ENCODE measurements at places on chromosomes 1 and 21. TPM values are rescaled to one million over a fixed set of nuclear protein-coding genes. Genes with fewer than 3 reads are reported as not detected.

CYYR1 gene
- total RNA-seq: not detected

GNB1 gene
- total RNA-seq: 289 TPM

MAP10 gene
- total RNA-seq: 0.69 TPM

ANXA9 gene
- 0.96 TPM for total RNA-seq

HRNR gene
- total RNA-seq: not detected

DNA sequence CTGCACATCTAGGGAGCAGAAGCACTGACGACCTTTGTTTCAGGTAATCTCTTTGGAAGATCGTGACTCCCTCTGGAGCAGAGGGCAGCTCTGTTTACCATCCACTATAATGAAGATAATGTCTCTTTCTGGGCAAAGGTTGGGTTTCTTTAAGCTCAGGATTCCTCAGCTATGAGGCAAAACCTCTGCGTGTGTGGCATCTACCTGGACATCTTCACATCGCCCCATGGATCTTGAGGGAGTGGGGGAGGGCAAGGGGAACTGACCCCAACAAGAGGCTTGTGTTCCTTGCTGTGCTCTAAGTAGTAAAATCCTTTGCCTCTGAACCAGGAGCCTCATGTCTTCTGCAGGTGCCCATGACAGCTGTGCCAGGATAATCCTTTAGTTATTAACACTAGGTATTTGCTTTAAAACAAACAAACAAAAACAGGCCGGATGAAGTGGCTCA lies 19.6 kb downstream of the SPATA45 start:
- no peak for DNase-seq
- no peaks in the 10 kb centered on the region for H3K4me1 ChIP-seq
- H3K27me3 ChIP-seq: 0 out of 2 replicates have a peak, but pooled peaks cover 4% of the 10 kb centered on the region
- no peaks in the 10 kb centered on the region for H3K36me3 ChIP-seq
- H3K4me3 ChIP-seq: no peak overlapping the region

DNA sequence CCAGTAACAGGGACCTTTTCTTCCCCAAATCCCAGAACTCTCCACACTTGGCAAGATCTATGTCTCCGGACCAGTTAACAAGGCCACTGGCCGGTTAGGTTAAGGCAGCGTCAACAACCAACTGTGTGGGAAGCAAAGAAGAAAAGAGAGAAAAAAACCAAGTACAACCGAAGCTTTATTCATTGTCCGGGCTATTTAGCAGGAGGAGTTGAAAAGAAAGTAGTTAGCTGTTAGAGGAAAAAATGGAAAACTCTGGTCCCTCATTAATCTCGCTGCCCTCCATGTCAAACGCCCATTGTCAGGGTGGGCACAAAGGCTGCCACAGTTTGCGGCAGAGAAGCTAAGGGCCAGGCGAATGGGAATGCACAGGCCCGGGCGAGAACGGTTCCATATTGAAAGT lies 49.3 kb upstream of the GRIK3 start:
- no peaks in the 10 kb centered on the region for H3K4me1 ChIP-seq
- DNase-seq: no peak
- peaks cover 32% of the 10 kb centered on the region for H3K27me3 ChIP-seq
- no peaks in the 10 kb centered on the region for H3K36me3 ChIP-seq
- H3K27ac ChIP-seq: no peak overlapping the region

DNA sequence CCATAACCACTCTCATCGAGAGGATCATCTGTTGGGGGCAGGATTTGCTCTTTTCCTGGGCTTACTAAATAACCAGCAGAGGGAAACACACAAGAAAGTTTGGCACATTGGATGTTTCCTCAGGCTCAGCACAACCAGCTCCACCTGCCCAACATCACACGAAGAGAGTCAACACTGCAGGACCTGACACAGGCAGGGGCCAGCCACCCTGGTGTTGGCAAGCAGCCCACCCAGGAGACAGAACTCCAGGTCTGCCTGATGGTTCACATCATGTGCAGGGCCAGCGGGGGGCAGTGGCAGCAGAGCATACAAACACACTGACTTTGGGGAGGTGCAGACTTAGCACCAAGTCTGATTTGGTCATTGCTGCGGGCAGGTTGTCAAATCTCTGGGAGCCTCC lies 182.3 kb upstream of the GALNT2 start:
- no peak for DNase-seq
- no peak overlapping the region for H3K4me3 ChIP-seq
- no peaks in the 10 kb centered on the region for H3K36me3 ChIP-seq

DNA sequence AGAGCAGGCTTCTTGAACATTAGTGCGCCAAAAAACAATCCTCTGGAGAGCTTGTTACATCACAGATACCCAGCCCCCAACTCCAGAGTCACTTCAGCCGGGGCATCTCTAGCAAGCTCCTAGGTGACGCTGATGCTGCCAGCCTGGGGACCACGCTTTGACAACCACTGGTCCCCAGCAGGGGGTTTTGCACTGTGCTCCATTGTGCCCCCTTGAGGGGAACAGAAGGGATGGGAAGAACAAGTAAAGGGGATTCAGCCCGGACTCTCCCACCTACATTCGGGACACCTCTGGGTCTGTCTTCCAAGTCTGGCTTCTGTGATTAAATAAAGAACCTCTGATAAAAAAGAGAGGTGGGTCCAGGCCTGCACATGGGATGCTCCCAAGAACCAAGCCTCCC lies 60.4 kb downstream of the ATP5PO start:
- peak; percentile 62 for DNase-seq
- no peak overlapping the region for H3K27ac ChIP-seq
- peaks cover 4% of the 10 kb centered on the region for H3K4me1 ChIP-seq
- H3K36me3 ChIP-seq: no peaks in the 10 kb centered on the region
- peaks cover 56% of the 10 kb centered on the region for H3K27me3 ChIP-seq

DNA sequence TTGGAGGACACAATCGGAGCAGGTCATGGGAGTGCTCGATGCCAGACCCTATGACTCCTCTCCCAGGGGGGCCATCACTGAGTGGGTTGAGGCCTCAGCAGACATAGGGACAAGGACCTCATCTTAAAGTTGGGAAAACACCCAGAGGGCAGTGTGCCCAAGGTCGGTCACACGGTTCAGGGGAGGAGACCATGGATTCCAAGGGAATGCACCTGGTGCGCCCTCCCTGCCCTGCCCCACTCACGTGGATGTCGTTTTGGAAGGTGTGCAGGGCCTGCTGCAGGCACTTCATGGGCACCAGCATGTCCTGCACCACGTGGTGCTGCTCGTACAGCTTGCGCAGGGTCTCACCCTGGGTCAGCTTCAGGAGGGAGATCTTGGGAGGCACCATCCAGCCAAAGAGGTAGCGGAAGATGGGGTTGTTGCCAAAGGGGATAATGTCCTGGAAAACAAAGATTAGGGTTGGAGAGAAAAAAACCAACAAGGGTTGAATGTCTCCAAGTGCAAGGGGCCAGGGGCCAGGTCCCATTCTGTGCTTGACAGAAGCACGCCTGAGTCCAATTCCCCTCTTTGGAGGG lies 33.1 kb downstream of the DHCR24 start:
- peaks cover 96% of the 10 kb centered on the region for H3K36me3 ChIP-seq
- no peak overlapping the region for H3K4me3 ChIP-seq
- no peak for DNase-seq
- no peaks in the 10 kb centered on the region for H3K4me1 ChIP-seq
- H3K27me3 ChIP-seq: no peaks in the 10 kb centered on the region
- H3K27ac ChIP-seq: no peak overlapping the region

- H3K27me3 ChIP-seq: peaks cover 5% of the 10 kb centered on the region
- no peak overlapping the region for H3K27ac ChIP-seq
- no peaks in the 10 kb centered on the region for H3K36me3 ChIP-seq
- H3K4me1 ChIP-seq: no peaks in the 10 kb centered on the region
Observed at GRCh38 chr1:169005776-169006175, 100.7 kb upstream of the ATP1B1 start.

DNA sequence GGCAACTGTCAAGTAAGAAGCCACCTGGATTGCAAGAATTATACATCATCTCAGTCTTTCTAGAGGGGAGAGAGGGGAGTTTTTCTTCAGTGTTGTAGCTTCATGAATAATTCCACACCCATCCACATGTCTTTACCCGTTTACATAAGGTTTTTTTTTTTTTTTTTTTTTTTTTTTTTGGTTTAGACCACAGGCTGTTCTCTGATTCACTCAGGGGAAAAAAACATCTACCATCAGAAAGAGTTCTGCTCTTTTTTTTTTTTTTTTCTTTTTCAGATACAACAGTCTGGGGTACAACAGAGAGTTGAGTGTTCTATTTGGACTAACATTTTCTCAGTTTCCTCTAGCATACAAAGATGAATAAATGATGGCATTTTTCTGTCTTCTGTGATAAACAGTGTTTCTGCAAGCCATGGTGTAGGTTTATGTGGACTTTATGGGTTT lies 4.9 kb upstream of the KIF14 start:
- no peak overlapping the region for H3K27ac ChIP-seq
- no peaks in the 10 kb centered on the region for H3K36me3 ChIP-seq
- H3K4me1 ChIP-seq: peaks cover 12% of the 10 kb centered on the region
- no peak overlapping the region for H3K4me3 ChIP-seq
- H3K27me3 ChIP-seq: no peaks in the 10 kb centered on the region

- no peaks in the 10 kb centered on the region for H3K27me3 ChIP-seq
- H3K27ac ChIP-seq: no peak overlapping the region
- H3K4me3 ChIP-seq: no peak overlapping the region
- H3K4me1 ChIP-seq: peaks cover 19% of the 10 kb centered on the region
Observed at GRCh38 chr1:40029608-40030007, 10.9 kb upstream of the CAP1 start.

DNA sequence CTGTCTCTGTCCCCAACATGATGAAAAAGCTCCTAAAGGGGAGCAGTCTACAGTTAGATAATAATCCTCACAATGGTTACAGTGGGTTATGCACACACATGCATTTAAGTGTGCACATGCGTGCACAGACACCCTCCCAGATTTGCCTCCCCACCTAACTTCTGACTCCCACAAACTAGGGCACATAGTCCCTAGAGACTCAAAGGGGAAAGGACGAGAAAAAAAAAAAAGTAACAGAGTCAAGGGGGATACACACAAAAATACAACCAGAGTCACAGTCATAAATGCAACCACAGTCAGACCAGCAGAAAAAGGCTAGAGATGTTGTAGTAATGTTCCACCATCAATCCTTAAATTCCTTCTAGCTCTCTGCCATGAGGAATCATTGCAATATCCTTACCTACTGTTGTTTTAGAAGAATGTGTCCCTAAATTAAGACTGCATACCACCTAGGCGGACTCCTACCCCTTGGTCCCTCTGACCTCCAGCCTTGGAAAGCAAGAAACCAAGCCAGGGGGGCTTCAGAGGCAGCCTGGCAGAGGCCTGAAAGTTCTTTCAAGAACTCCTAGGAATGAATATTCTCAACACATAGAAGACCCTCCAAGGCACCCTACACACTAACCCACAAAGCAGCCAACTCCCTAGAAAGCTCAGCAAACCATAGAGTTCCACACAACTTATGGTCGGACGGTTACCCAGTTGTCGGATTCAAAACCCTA lies 1.3 kb downstream of the CRTC2 start:
- no peaks in the 10 kb centered on the region for H3K27me3 ChIP-seq
- peak overlapping the region; percentile 83 for H3K27ac ChIP-seq
- H3K36me3 ChIP-seq: peaks cover 49% of the 10 kb centered on the region
- H3K4me1 ChIP-seq: peaks cover 21% of the 10 kb centered on the region
- peak overlapping the region; percentile 94 for H3K4me3 ChIP-seq
- no peak for DNase-seq

- H3K36me3 ChIP-seq: peaks cover 38% of the 10 kb centered on the region
- no peak overlapping the region for H3K27ac ChIP-seq
Observed at GRCh38 chr1:53295295-53295694, 32.6 kb downstream of the LRP8 start.

All from K562 (cell line).